ENCODE measurements at places on chromosomes 16 and 17.
A peak's percentile ranks its signal among the peaks of the same experiment; 100 is the strongest.

- DNase-seq: peak; percentile 93
Measured at GRCh38 chr17:19958023-19958422, 19.6 kb downstream of the AKAP10 start.

DNA sequence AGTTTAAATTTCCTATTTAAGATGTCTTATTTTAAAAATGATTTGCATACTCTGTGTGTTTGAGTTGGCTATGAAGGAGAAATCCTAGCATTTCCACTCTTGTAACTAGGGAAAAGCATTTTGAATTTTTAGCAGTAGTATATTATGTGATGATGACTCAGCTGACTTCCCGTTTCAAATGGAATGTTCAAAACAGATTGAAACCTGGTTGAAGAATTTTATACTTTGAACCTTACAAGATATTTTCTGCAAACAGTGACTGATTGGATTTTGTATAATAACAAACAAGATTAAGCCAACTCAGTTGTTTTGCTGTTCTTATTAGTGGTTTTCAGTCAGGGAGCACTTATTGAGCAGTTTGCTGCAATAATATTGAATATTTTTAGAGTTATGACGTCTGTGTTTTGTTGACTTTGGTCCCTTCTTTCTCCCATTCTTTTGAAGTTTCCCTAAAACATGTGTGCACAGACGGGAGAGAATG, 8.0 kb downstream of the TNRC6A start:
- DNase-seq: peak; percentile 58

DNA sequence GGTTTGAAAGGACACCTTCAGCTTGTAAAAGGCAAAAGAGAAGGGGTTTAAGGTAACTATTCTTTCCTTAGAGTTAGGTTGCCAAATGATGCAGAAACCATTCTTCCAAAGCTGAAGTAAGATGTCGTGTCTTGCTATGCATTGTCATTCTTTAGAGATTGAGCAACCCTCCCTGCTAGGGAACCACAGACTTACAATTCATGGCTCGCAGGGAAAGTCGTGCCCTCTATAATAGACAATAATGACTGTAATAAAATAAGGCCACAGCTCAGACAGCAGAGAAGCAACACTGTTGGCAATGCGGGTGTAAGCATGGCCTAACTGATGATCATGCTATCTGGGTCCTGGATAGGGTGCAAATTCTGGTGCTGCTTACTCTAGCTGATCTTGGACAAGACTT, 129.6 kb upstream of the CDH13 start:
- DNase-seq: no peak

DNA sequence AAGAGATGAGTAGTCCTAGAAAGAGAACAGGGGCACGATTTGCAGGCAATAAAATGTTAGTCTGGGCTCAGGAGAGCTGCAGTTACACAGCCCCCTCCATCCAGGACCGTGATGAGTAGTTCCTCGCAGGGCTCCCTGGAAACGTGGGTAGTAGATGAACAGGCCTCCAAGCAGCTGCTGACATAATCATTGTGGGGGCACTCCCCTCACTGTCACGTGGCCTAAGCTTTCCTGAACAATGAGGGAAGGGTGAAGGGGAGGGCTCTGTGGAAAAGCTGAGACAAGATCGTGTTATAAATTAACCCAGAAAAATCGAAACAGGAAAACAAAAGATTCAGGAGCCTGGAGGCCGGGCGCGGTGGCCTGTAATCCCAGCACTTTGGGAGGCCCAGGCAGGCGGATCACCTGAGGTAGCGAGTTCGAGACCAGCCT, 1.3 kb upstream of the PER1 start:
- DNase-seq: peak; percentile 94

- no peak for DNase-seq
Measured at GRCh38 chr16:59686405-59686804, 952.3 kb upstream of the GOT2 start.

DNA sequence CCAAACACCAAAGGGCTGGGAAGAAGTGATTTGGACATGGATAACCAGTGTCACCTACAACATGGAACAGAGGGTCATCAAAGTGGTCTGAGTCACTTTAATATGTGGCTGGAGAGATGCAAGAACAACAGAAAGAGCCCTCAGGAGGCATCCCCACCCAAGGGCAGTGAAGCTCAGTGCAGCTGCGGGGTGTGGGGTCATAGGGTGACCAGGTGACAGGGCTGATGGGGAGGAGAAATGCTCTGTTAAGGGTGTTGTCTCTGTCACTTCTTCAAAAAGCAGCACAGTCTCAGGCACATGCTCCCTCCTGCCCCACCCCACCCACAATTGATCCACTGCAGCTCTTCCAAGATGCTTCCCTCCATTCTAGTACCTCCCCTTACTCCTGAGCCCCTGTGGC, 819.1 kb downstream of the KCNJ18 start:
- no peak for DNase-seq

GRCh38 chr17:73485130-73485529, 159.1 kb downstream of the SDK2 start:
- DNase-seq: no peak

- DNase-seq: no peak
Measured at GRCh38 chr17:35890774-35891155, 10.6 kb upstream of the CCL5 start.

DNA sequence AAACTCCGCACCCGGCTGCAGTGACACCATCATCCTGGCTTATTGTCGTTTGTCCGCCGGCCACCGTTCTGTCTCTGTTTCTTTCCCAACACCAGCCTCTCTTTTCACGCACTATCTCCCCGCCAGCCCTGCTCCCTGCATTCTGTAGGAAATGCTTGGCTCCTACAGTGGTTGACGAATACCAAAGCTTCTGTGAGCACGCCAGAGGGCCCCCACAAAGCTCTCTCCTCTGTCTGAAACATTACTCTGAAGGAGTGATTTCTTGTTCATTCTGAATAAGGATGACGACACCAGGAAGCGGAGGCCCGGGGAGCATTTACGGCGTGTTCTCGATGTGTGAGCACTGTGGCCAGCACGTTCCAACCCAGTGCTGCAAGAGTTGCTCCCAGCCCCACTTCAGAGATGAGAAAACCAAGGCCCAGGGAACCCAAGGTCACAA, 58.8 kb downstream of the ADCY9 start:
- DNase-seq: no peak

DNA sequence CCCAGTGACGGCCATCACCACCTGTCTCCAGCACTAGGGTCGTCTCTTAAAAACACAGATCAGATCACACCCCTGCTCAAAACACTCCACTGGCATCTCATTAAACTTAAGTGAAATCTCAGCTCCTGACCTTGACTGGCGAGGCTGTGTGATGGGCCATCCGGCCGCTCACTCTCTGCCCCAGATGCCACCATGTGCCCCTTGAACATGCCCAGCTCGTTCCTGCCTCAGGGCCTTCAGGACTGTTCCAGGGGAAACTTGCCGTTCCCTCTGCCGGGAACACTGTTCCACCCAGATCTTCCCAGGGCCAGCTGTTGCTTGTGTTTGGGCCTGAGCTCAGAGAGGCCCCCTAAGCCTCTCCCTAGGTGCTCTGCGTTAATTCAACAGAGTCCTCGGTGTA, 39.4 kb downstream of the RPH3AL start:
- DNase-seq: no peak

GRCh38 chr17:75440738-75441448, 15.5 kb upstream of the TMEM94 start:
- no peak for DNase-seq

- no peak for DNase-seq
Measured at GRCh38 chr16:23195366-23195978, 12.9 kb downstream of the SCNN1G start.

DNA sequence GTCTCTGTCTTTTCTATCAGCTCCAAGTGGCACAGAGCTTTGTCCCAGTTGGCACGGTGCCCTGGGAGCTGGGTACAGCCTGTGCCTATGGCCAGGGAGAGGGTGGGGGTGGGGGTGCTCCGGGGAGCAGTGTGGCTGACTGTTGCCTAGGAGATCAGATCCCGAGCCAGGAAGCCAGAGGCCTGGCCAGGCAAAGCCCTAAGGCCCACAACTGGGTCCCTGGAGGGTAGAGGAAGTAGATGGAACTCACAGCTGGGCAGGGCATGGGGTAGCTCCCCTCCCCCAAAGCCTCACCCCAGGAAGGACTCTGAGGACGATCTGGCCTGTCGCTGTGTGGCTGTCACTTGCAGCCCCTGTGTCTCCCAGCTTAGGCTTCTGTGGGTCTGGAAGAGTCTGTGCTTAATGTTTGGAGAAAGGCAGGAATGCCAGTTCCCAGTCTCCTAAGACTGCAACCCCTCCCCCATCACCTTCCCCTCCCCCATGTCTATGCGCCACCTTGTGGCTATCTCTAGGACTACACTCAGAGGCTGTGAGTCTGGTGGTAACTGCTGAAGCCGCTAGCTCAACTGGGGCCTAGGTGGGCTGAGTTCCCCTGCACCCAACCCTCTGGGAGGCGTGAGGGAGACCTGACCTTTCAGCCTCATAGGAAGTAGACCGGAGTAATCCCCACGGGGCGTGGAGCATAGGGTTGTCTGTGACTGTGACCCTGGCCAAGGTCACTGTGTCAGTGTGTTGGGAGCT, 12.6 kb downstream of the THRA start:
- peak; percentile 77 for DNase-seq

GRCh38 chr17:37148156-37148555, 199.4 kb downstream of the AATF start:
- DNase-seq: peak; percentile 56

DNA sequence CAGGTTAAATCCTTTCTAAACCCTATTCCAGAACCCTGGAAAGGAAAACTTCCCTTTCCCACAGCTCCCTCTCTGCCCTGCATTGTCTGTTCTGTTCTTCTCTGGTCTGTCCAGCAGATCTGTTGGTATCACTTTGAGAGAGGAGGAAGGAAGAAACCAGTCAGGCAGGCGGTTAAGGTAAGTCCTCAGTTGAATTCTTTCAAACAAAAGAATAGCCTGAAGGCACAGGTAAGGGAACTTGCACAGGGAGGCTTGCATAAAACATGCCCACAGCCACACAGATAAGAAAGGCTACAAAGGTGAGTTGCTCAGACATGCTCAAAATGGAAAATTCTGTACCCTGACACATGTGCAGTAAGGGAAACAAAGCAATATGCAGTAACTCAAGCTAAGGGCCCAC, 595.7 kb upstream of the CDH5 start:
- DNase-seq: no peak

GRCh38 chr17:4947411-4948165, 742 bp downstream of the PFN1 start:
- peak; percentile 79 for DNase-seq

DNA sequence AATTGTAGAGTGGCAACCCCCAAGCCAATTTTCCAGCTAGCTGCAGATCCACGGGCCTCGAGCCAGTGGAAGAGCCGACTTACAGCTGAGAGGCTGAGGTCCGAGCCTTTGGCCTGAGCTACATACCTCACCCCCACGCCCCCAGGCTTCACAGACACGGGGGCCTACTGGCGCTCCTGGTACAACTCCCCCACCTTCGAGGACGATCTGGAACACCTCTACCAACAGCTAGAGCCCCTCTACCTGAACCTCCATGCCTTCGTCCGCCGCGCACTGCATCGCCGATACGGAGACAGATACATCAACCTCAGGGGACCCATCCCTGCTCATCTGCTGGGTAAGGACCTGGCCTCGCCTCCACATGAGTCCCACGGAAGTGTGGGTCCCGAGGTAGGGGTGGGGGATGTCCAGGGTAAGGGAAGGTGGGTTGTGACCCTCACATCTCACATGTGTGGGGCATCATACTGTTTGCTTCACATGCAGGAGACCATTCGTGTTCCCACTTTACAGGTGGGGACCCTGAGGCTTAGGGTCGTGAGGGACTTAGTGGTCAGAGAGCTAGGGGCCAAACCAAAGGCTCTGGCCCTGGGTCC, 3.4 kb downstream of the ACE start:
- DNase-seq: no peak

All from astrocyte of the hippocampus (primary cell).